LHCN-M2 (cell line): ENCODE measurements at places on chromosomes 3 and 15. TPM values are rescaled to one million over a fixed set of nuclear protein-coding genes. Genes with fewer than 3 reads are reported as not detected.
A peak's percentile ranks its signal among the peaks of the same experiment; 100 is the strongest.

- DNase-seq = no peak
These were observed 265.9 kb downstream of the EFHB start for GRCh38 chr3:19668163-19668562.

DNA sequence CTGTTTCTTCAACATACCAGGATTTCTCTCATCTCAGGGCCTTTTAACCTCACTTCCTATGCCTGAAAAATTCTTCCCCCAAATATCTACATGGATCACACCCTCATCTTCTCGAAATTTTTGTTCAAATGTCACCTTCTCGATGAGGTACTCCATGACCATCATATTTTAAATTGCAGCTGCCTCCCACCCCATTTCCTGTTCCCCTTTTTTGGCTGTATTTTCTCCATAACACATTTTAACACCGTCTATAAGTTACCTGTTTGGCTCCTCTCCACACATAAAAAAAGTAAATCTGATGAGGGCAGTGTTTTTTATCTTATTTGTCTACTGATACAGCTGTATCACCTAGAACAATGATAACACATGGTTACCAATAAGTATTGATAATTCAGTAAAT is 20.7 kb upstream of the ZBED2 start:
- DNase-seq = no peak

GRCh38 chr3:59549962-59550361 is 500.1 kb upstream of the CFAP20DC start:
- DNase-seq = no peak

- DNase-seq = peak; percentile 58
These were observed 29.8 kb upstream of the SENP5 start for GRCh38 chr3:196837819-196838420.

- DNase-seq = no peak
These were observed at the start of gene MASP1 for GRCh38 chr3:187291512-187292132. Gene MASP1 (minus strand): TSS chr3:187291737. CDS start chr3:187291632, 105 bp downstream.

CLEC3B gene
- 0.38 and 0.40 TPM in 2 replicates for total RNA-seq

SENP8 gene
- 2.8 and 3.7 TPM in 2 replicates for total RNA-seq

MRPL46 gene
- total RNA-seq = 18.1 and 23.4 TPM in 2 replicates

CLK3 gene
- total RNA-seq = 60.5 and 81.1 TPM in 2 replicates

PLA2G4E gene
- not detected in 2 replicates for total RNA-seq

B2M gene
- total RNA-seq = 1,643 and 2,330 TPM in 2 replicates

IFT122 gene
- 17.3 and 24.2 TPM in 2 replicates for total RNA-seq
